ENCODE measurements at places on chromosomes 13 and 19.

DNA sequence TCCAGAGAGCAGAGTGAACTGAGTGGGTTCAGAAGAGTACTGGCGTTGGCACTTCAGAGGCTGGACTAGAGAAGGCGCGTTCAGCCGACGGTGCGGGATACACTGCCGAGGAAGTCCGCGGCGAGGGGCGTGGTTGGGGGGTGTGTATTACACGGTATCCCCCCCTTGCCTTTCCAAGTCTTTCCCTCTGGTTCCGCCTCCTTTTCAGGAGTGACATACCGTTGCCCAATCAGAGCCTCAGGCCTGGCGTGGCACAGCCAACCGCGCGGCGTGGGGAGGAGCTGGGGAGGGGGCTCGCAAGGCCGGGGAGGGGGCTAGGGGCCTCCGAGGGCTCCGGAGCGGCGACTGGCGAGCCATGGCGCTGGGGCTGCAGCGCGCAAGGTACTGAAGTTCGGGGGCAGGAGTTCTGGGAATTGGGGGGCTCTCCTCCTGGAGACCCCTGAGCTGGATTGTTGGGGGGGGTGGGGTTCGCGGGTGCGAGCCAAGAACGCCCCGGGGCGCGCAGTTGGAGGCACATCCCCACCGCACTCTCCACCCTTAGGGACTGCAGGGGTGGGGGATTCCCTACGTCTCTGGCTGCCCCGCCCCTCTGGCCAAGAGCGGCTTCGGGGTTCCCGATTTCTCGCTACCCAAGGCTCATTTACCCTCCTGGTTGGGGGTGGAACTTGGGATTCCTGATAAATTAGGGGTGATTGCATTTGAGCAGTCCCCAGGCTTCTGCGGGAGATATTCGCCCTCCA lies at the start of gene HIF3A:
Gene HIF3A (plus strand): TSS at position 321 of the 740 bp plus-strand sequence. CDS start 35 bp downstream, at position 356.
- no peak for DNase-seq

- no peak for DNase-seq
Measured at GRCh38 chr13:39452834-39453233, 150.2 kb downstream of the LHFPL6 start.

- DNase-seq: no peak
Measured at GRCh38 chr13:25738342-25739196, 313.2 kb downstream of the SHISA2 start.

DNA sequence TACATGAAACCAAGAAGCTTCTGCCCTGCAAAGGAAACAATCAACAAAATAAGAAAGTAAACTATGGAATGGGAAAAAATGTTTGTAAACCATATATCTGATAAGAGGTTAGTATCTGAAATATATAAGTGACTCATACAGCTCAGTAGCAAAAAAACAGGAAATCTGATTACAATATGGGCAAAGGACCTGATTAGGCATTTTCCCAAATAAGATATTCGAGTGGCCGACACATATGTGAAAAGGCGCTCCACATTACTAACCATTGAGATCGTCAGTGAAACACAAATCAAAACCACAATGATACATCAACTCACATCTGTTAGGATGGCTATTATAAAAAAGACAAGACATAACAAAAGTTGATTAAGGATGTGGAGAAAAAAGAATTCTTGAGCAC lies 2818.6 kb upstream of the PCDH20 start:
- DNase-seq: no peak

DNA sequence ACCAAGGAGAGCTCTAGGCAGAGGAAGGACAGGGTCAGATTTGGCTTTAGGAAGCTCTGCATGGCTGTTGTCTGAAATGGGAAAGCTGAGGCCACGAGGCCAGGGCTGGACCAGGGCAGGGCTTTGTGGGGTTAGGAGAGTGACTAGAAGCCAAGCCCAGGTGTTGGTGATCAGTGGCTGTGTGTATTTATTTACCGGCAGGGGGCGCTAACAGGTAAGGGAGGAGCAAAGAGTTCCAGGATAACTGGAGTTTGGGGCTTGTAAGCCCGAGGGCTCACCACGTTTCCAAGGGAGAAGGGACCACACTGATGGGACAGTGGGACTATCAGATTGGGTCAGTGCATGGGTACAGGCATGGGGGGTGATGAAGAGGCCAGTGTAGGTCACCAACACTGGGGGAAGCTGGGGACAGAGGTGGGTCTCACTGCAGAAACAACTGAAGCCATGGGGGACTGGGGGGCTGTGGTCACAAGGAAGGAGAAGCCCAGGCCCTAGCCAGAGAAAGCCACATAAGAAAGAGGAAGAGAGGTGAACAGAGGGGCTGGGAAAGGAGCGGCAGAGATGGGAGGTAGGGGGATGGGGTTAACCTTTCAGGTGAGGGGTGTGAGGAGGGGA lies 3.9 kb downstream of the TMEM147 start:
- peak; percentile 16 for DNase-seq

DNA sequence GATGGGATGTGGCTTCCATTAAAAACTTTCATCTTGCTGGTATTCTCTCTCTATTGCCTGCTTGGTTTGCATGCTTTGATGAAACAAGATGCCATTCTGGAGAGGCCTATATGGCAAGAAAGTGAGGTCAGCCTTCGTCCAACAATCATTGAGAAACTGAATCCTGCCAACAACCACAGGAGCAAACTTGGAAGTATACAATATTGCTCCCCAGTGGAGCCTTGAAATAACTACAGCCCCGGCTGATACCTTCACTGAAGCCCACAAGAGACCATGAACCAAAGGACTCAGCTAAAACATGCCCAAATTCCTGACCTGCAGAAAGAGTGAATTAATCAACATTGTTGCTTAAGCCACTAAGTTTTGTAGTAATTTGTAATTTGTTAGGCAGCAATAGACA lies 82.5 kb upstream of the FGF14 start:
- no peak for DNase-seq

GRCh38 chr19:13526552-13526951 lies 20.3 kb upstream of the CACNA1A start:
- no peak for DNase-seq

- DNase-seq: no peak
Measured at GRCh38 chr19:55258476-55258827, 365 bp downstream of the PPP6R1 start.

GRCh38 chr19:33235996-33236350 lies 10.3 kb upstream of the SLC7A10 start:
- no peak for DNase-seq

- peak; percentile 34 for DNase-seq
Measured at GRCh38 chr19:5340637-5341447, at the start of gene PTPRS. PTPRS (minus strand) TSS chr19:5340812; CDS start chr19:5286140, 54,672 bp downstream.

GRCh38 chr13:100063333-100063732 lies 25.6 kb upstream of the PCCA start:
- no peak for DNase-seq

DNA sequence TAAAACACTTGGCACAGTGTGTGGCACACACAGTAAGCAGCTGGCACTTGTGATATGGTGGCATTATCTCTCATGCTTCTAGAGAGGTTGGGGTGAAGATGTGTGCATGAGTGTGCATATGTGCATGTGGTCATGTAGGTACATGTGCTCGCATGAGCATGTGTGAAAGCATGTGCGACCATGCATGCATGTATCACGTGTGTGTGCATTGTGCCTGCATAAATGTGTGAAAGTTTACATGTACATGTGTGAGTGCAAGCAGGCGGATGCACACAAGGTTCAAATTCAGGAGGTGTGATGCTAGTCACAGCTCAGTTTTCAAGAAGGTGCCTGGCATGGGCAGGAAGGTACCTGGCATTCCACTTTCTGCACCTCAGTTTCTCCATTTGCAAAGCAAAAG lies 59.0 kb upstream of the UQCRFS1 start:
- DNase-seq: no peak

GRCh38 chr19:5170329-5170745 lies 170.3 kb downstream of the PTPRS start:
- DNase-seq: peak; percentile 7

- DNase-seq: no peak
Measured at GRCh38 chr13:51396352-51396751, 56.5 kb downstream of the INTS6 start.

DNA sequence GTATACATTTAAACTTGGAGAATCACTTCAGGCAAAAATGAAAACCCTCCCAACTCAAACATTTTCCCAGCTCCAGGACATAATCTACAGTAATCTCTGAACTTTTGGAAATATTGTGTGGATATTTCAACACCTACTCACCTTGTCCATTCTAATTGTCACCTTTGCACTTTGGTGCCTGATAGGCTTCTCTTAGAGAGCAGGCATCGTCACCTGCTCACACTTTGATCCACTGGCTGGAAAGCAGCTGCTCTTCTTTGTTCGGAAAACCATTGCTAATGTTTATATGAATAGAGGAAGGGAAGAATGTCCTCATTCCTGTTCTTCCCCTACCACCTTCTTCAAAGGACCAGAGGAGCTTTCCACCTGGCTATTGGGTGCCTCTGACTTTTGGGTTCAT lies 411.2 kb downstream of the FGF9 start:
- DNase-seq: no peak

DNA sequence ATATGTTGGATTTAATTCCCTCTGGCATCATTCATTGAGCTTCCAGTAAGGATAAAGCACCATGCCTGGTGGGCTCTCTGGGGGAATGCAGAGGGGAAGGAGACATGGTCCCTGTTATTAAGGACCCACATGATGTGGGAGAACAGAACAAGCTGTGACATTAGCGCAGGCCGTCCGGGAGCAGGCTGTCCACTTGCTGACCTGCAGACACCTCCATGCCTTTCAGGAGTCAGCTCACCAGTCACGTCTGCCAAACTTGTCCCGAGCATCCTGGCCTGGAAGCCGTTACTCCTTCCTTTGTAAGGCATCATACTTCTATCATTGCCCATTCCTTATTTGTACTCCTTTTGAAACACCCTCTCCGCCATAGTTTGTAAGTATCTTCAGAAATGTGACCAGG lies 23.4 kb downstream of the B3GLCT start:
- no peak for DNase-seq

- DNase-seq: no peak
Measured at GRCh38 chr19:3576696-3577443, 4.1 kb downstream of the HMG20B start.

DNA sequence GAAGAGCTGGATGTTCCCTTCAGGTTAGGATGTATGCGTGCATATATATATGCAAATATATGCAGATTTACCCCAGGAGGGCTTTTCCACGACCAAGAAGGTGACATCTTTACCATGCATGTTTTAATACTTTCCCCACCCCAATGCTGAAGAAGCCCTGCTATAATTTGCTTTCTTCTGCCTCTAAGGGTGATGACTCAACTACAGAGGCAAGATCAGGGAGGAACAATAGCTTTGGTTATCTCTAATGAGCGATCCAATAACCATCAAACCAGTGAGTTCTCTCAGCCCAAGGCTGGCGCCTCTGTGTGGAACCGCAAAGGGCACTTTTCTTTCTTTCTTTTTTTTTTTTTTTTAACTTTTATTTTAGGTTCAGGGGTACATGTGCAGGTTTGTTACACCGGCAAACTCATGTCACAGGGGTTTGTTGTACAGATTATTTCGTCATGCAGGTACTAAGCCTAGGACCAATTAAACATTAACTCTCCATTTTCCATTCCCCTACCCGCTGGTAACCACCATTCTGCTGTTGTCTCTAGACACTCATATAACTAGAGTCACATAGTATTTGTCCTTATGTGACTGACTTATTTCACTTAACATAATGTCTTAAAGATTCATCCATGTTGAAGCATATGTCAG lies 25.7 kb upstream of the UBE2L5 start:
- DNase-seq: no peak

- DNase-seq: no peak
Measured at GRCh38 chr19:751501-752341, 809 bp downstream of the MISP start.

DNA sequence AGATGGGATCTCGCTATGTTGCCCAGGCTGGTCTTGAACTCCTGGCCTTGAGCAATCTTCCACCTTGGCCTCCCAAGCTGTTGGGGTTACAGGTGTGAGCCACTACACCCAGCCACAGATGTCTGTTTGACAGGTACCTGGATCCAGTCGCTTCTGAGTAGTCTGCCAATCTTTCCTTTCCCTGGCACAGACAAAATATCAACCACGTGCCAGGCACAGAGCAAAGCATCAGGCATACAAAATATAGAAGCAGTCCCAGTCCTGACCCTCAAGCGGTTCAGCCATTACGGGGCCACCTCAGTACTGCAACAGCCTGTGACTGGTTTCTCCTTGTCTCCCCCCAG lies 3.8 kb downstream of the ELAVL1 start:
- DNase-seq: no peak

DNA sequence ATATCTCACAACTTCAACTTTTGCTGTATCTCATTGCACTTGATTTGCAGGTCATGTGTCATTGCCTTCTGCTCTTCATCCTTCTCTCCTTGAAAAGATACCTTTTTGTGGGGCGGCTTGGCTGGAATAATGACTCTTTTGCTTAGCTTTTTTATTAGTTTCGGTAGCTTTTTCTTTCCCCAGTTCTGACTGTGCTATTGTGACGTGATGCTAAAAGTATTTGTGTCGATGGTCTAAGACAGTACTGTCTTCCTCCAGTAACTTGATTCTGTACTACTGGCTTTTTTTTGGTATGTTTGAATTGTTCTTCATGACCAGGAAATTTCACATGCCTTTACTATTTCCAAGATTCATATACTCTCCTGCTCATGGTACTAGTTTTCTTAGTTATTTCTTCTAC lies 63.1 kb downstream of the SLITRK1 start:
- DNase-seq: no peak

DNA sequence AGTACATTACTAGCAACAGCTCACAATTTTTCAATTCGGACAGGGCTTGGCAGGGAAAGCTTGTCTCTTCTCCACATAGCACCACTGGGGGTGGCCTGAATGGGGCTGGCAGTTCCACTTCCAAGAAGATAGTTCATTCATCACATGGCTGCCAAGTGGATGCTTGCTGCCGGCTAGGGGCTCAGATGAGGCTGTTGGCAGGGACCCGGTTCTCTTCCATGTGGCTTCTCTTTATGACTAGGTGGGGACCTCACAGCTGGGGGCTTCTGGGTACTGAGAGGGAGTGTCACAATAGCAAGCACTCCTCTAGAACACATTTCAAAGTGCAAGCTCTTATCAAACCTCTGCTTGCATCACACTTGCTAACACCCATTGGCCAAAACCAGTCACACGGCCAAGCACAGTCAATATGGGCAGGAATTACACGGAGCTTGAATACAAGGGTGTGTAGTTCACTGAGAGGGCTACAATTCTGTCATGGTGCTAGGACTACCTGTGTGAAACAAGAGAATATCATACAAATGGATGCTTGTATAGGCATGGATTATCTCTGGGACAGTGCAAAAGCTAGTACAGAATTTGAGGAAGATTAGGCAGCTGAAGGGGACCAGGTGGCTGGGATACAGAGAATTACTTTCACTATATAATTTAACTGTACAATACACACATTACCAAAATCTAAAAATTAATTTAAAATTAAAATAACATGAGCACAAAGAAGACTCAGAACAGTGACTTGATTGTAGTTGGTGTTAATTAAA lies 32.3 kb downstream of the ATP7B start:
- no peak for DNase-seq

- no peak for DNase-seq
Measured at GRCh38 chr19:15643387-15643786, 2.7 kb downstream of the CYP4F3 start.

DNA sequence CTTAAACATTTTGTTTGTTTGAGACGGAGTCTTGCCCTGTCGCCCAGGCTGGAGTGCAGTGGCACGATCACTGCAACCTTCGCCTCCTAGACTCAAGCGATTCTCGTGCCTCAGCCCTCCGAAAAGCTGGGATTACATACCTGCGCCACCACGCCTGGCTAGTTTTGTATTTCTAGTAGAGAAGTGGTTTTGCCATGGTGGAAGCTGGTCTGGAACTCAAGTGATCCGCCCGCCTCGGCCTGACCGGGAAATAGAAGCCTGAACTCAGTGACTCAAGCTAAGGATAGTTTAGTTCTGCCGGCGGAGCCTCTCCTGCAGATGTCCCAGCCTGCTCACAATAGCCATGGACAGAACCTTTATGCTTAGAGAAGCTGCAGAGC lies 53.0 kb upstream of the ZNF254 start:
- no peak for DNase-seq

Data from stimulated activated CD8-positive, alpha-beta memory T cell treated with anti-CD3 and anti-CD28 coated beads, Interleukin-7, amount 100 ng/mL, for 1 hour (primary cell).